Left renal pelvis (tissue), 4 donors: ENCODE measurements at places on chromosomes 1 and 21. TPM values are rescaled to one million over a fixed set of nuclear protein-coding genes. Genes with fewer than 3 reads are reported as not detected.

- DNase-seq = no peak
These were observed at the start of gene PLA2G4A for GRCh38 chr1:186828611-186829454. TSS of gene PLA2G4A (plus strand) at chr1:186828949. CDS start at chr1:186854355, 25,406 bp downstream.

DNA sequence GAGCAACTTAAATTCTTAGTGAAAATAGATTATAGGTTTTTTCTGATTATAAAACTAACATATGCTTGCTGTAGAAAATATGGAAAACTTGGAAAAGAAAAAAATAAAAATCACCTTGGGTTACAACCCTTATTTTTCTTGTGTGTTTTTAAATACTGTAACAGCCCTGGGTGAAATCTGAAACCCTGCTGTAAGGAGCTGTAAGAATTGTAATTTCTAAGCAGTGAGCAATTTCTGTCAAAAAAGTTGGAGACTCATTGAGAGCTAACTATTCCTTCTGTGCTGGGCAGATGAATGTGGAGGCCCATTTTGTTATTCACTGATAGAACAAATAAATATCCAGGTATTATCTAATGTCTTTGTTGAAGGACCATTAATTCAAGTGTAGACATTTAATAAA, 42.6 kb downstream of the ADCY10 start:
- DNase-seq = no peak

GRCh38 chr21:15732290-15732995, 2.7 kb downstream of the USP25 start:
- no peak for DNase-seq

- no peak for DNase-seq
These were observed 27.1 kb upstream of the MTF2 start for GRCh38 chr1:93051961-93052360.

The CBR1 gene
- polyA plus RNA-seq = 64.0 TPM
